Fibroblast of skin of scalp (primary cell): ENCODE measurements at places on chromosomes 3 and 15.

GRCh38 chr3:141257961-141258360 lies 26.3 kb downstream of the PXYLP1 start:
- no peak for DNase-seq

- DNase-seq, result peak; percentile 27
Measured at GRCh38 chr3:129123314-129124060, 1.9 kb upstream of the RAB43 start.

DNA sequence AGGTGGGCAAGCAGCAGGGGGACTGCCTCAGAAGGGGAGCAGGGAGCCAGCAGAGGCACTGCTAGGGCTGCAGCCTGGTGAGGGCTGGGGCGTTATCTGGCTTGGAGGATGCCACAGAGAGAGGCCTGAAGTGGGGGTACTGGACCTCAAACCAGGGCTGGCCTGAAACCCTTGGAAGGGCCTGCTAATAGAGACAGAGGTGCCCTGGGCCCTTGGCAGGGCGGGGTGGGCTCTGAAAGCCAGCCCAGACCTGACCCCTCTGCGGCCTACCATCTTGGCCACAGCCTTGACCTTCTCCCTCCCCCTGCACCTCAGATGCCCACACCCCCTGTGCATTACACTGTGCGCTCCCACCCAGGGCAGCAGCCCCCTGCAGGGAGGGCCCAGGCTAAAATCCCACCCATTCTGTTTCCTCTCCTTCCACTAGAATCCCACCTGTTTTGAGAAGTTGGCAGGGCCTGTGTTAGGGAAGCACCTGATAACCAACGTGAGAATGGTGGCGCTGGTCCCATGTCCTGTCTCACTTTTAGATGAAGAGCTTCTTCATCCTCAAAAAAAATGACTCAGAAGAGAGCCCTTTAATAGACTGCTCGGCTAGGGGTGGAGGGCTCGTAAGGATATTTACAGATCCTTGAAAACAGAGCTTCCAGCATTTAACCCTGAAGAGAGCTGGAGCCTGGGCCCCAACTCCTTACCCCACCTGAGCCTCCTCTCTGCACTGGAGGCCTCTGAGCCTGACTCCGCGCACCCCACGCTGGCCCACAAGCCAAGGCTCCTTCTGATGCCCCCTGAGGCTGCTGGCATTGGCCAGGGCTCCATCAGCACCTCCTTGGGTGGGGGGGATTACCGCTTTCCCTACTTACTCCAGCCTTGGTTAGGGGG lies 29.8 kb downstream of the LOXL1 start:
- DNase-seq, result no peak

GRCh38 chr15:33007303-33007855 lies 187.1 kb downstream of the FMN1 start:
- DNase-seq, result peak; percentile 67

- DNase-seq, result no peak
Measured at GRCh38 chr3:181726351-181727330, 14.9 kb downstream of the SOX2 start.

DNA sequence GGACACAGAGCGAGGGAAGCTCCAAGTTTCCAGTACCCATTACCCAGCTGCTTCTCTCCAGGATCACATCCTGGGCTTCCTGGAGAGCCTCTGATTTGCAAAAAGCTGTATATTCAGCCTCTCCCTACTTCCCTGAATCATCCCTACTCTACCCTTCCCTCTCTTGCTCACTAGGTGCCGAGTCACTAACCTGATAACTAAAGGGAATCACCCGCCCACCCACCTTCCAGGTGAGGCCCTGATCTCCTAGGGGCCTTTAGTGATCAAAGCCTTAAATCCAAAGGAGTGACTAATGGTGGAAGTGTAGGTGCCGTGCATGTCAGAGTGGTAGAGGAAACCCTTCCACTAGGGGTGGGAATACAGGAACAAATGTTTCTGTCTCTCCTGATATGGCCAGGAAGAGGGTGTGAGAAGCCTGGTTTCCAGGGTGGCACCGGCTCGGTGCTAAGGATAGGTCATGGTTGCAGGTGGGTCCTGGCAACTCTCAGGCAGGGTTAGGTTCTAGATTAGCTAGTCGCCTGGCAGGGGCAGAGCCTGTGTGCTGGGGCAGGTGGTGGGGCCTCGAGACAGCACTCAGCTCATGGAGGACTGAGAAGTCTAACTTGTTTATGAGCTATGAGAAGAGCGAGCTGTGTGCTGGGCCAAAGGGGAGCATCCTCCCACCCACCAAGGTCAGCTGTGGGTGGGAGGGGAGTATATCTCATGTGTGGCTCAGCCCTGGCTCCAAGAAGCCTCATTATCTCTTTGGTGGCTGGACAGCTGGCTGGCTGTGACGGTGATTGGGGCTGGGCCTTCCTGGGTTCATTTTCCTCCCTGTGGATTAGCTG lies 10.1 kb downstream of the SEMA7A start:
- DNase-seq, result no peak

GRCh38 chr15:94844538-94845389 lies 613.4 kb downstream of the MCTP2 start:
- DNase-seq, result peak; percentile 27

- DNase-seq, result no peak
Measured at GRCh38 chr3:97699889-97700288, 64.7 kb upstream of the ARL6 start.

DNA sequence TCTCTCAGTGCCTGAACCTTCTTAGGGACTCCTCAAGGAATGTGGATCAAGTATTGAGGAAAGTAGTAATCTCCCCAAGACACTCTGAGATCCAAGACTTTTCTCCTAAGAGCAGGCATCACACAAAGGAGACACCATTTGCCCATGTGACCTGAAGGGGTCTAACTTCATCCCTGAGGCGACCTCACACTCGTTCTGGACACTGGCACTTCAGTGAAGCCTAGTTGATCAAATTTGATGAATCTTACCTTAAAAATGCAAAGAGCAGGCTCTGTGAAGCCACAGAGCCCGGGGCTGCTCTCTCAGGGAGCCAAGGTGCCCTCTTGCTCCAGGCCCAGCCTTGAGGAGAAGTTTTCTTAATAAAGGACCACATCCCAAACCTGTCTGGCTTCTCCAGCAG lies 64.3 kb downstream of the SCN11A start:
- no peak for DNase-seq

DNA sequence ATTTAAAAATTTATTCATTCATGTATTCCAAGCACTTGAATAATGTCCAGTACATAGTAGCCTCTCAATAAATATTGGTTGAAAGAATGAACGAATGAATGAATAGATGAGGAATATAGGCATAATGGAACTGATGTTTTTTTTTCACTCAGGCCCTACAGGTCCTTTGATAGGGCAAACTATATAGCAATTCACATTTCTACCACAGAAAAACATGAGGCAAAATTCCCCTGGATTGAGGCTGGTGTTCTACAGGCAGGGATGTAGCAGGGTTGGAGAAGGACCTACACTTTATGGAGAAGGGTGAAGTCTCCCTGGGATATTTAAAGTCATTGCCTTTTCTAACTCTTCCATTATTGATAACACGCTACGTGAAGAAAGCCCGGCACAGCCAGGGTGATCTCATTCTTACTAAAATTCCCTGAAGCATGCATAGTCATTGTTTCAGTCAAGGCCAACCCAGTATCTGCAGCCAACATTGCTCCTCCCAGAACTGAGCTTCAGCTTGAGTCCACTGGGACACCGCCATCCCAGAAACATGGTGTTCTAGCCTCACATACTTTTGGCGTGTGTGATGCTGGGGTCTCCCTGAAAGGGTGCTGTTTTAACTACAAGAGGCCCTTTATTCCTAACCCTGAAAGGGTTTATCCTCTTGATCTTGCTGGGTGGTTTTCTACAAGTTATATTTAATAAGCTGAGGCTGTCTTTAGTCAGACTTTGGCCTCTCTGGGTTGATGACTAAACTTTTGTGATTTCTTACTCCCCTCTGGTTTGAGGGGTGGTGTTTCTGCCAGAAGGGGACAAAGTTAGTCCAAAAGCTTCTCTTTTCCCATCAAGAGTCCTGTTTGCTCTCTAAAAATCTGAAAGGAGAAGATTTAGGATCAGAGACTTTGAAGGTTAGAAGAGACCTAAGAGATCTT lies 25.9 kb upstream of the FBN1 start:
- peak; percentile 95 for DNase-seq

- peak; percentile 80 for DNase-seq
Measured at GRCh38 chr3:22713936-22714335, 489.2 kb upstream of the UBE2E2 start.

- DNase-seq, result peak; percentile 27
Measured at GRCh38 chr3:2937592-2937991, 172.6 kb downstream of the IL5RA start.

- DNase-seq, result peak; percentile 81
Measured at GRCh38 chr3:13495921-13496723, 16.0 kb downstream of the HDAC11 start.

- peak; percentile 7 for DNase-seq
Measured at GRCh38 chr3:130425484-130425883, 80.0 kb downstream of the COL6A5 start.

DNA sequence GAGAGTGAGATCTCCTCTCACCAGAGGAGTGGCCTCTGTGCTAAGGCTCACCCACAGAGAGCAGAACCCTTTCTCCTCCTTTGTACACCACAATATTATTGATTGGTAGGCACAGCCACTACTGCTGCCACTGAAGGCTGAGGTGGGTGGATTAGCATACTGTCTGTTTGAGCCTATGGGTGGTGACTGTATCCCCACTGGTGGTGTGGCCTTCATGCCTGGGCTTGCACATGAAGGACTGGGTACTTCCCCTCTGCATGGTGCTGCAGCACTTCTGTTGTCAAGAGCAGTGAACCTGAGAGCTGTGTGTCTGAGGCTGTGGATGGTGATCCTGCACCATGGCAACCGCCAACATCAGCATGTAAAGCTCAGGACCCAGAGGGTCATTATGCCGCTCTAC lies 35.7 kb upstream of the NECTIN3 start:
- no peak for DNase-seq

- no peak for DNase-seq
Measured at GRCh38 chr15:59539799-59540198, 71.8 kb upstream of the GCNT3 start.

- no peak for DNase-seq
Measured at GRCh38 chr3:35592589-35593295, 46.6 kb upstream of the ARPP21 start.

- DNase-seq, result no peak
Measured at GRCh38 chr15:100116416-100117190, 225.2 kb downstream of the ADAMTS17 start.

DNA sequence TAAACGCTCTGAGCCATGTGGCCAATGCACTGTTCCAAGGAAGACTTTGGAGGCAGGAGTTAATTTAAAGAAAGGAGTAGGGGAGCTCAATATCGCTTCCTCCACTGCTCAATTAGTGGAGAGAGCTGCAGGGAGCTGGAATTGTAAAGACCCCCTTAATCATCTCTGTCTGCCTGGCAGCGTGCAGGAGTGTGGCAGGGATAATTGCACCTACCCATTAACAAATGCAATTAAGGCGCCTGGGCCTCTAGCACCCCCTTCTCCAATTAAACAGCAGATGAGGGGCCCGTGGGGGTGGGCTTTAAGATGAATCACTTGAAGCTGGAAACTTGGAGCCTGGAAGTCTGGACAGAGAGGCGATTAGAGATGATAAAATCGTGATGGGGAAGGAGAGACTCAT lies 61.7 kb upstream of the GLCE start:
- no peak for DNase-seq

- DNase-seq, result no peak
Measured at GRCh38 chr3:42894698-42895579, 11.0 kb upstream of the ZNF662 start.

- DNase-seq, result no peak
Measured at GRCh38 chr15:78374436-78375393, 34.6 kb downstream of the CRABP1 start.

GRCh38 chr15:57819646-57820045 lies 113.1 kb downstream of the POLR2M start:
- DNase-seq, result peak; percentile 34

GRCh38 chr3:65669163-65669875 lies 369.4 kb downstream of the MAGI1 start:
- DNase-seq, result peak; percentile 12

DNA sequence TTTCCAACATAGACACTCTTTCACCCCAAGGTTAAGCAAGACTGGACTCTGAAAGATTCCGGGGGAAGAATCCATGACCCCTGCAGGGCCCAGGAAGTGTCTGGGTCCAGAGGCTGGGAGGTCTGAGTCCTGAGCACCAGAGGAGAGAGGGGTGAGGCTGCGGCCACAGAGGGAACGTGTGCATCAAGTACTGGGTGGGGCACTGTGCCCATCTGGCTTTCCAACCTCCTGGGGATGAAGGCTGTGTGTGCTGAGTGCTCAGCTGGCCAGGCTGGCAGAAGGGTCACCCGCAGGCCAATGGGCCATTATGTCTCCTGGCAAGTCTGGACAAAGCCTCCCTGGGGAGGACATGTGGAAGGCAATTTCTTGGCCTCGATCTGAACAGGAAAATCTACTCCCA lies 3.3 kb downstream of the CHRNA3 start:
- DNase-seq, result no peak

DNA sequence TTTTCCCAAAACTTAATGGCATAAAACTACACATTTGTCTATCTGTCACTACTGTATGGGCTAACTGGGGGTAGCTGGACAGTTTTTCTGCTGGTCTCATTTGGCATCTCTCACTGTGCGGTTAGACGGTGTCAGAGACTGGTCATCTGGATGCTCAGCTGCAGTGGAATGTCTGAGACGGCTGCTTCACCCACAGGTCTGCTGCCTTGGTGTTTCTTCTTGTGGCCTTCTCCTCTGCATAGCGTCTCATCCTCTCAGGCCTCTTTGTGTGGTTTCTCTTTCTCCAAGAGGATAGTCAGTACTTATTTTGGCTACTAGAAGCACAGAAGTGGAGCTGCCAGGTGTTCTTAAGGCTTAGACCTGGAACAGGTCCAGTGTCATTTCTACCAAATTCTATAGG lies 35.9 kb upstream of the GOLGA6L9 start:
- peak; percentile 63 for DNase-seq

- no peak for DNase-seq
Measured at GRCh38 chr3:32301426-32301825, 62.9 kb downstream of the CMTM8 start.
